ENCODE measurements at places on chromosomes 13 and 19. TPM values are rescaled to one million over a fixed set of nuclear protein-coding genes. Genes with fewer than 3 reads are reported as not detected.

The CNMD gene
- total RNA-seq: 0.98 TPM

The DENND1C gene
- not detected for total RNA-seq

The KCNK6 gene
- 2.7 TPM for total RNA-seq

The COLGALT1 gene
- total RNA-seq: 74.5 TPM

The PSG1 gene
- not detected for total RNA-seq

The GSX1 gene
- not detected for total RNA-seq

The PTGER1 gene
- total RNA-seq: 2.0 TPM

The LHFPL6 gene
- 1.7 TPM for total RNA-seq

The DUS3L gene
- total RNA-seq: 22.4 TPM

The UQCRFS1 gene
- 34.9 TPM for total RNA-seq

DNA sequence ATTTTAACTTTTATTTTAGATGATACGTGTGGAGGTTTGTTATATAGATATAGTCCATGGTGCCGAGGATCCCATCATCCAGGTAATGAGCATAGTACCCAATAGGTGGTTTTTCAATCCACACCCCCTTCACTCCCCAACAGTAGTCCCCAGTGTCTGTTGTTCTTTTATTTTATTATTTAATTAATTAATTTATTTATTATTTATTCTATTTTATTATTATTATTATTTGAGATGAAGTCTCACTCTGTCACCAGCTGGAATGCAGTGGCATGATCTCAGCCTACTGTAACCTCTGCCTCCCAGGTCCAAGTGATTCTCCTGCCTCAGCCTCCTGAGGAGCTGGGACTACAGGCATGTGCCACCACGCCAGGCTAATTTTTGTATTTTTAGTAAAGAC, 2086.2 kb downstream of the PCDH9 start:
- H3K27me3 ChIP-seq: no peaks in the 10 kb centered on the region
- no peaks in the 10 kb centered on the region for H3K36me3 ChIP-seq
- no peak overlapping the region for H3K4me3 ChIP-seq
- H3K4me1 ChIP-seq: no peaks in the 10 kb centered on the region
- no peak overlapping the region for H3K27ac ChIP-seq

DNA sequence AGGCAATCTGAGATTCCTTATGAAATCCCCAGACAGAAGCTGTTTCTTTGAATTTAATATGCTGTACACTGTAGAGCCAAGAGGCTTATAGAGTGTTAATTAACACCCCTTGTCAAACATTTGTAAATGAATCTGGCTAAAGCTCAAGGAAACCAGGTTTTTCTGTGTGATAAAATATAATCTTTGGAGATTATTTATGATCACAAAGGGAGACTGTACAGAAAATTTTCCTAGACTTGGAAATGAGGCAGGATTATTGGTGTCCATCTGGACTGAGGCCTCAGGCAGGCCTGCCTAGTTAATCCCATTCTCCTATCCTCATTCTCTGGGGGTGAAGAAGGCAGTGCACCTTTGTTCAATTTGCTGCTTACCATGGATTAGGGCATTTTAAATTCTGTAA, 17.8 kb downstream of the KL start:
- no peaks in the 10 kb centered on the region for H3K27me3 ChIP-seq
- no peaks in the 10 kb centered on the region for H3K4me1 ChIP-seq
- DNase-seq: no peak
- H3K36me3 ChIP-seq: no peaks in the 10 kb centered on the region
- no peak overlapping the region for H3K27ac ChIP-seq

DNA sequence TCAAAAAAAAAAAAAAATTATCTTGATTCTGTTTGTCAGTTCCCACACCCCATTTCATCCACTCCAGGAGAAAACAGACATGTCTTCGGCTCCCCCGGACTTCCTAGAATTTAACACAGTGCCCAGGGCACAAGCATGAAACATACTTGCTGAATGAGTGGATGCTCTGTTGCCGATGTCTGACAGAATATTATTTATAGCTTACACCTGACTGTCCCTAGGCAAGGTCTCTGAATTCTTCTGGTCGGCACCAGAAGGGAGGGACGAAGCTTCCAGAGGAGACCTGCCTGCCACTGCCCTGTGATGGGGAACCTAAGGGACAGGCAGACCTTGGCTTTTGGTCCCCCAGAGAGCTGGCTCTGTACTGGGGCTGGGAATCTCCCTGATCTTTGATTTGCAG, 43.9 kb upstream of the PEG3 start:
- H3K36me3 ChIP-seq: peaks cover 7% of the 10 kb centered on the region
- no peaks in the 10 kb centered on the region for H3K4me1 ChIP-seq
- no peak for DNase-seq
- H3K27ac ChIP-seq: no peak overlapping the region

GRCh38 chr19:39935364-39935661, 879 bp upstream of the FCGBP start:
- no peaks in the 10 kb centered on the region for H3K27me3 ChIP-seq
- no peak for DNase-seq
- no peak overlapping the region for H3K4me3 ChIP-seq
- peaks cover 3% of the 10 kb centered on the region for H3K36me3 ChIP-seq

- H3K36me3 ChIP-seq: no peaks in the 10 kb centered on the region
- peaks cover 28% of the 10 kb centered on the region for H3K4me1 ChIP-seq
- H3K27me3 ChIP-seq: peaks cover 4% of the 10 kb centered on the region
Observed at GRCh38 chr19:1882786-1883692, 2.3 kb downstream of the ABHD17A start.

DNA sequence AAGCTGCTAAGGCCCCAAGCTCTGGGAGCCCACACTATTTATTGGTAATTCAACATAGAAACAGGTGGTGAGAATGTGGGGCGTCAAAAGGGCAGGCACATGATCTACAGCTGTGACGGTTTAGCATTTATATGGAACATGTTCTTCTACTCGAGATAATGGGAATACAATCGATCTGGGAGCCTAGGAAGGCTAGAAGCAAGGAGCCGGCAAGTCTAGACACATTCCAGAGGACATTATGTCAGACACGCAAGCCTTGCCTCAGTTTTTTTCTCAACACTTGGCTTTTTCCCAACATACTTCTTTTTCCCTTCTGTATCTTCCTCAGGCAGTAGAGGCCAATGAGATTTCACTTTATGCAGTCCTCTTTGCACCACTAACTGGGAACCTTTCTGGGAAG, 315.7 kb upstream of the SLITRK5 start:
- no peaks in the 10 kb centered on the region for H3K4me1 ChIP-seq
- no peak overlapping the region for H3K27ac ChIP-seq
- H3K27me3 ChIP-seq: no peaks in the 10 kb centered on the region
- H3K36me3 ChIP-seq: no peaks in the 10 kb centered on the region
- no peak overlapping the region for H3K4me3 ChIP-seq
- DNase-seq: no peak

DNA sequence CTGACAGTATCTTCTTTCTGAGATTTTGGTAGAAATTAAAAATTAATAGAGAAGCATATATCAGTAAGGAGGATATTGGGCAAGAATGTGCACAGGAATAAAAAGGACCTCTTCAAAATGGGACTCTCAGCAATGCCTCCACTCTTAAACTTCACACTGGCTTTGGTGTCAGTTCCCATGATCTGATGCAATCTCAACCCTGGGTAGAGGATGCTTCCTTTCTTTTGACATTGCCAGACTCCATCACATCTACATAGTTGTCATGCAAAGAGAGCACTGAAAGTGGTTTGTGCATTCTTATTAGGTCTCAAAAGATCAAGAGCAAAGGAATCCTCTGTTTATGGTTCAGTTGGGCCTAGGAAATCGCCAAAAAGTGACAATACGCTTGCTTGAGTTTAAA, 26.3 kb downstream of the STARD13 start:
- no peak overlapping the region for H3K27ac ChIP-seq
- DNase-seq: no peak
- no peak overlapping the region for H3K4me3 ChIP-seq
- peaks cover 2% of the 10 kb centered on the region for H3K27me3 ChIP-seq

DNA sequence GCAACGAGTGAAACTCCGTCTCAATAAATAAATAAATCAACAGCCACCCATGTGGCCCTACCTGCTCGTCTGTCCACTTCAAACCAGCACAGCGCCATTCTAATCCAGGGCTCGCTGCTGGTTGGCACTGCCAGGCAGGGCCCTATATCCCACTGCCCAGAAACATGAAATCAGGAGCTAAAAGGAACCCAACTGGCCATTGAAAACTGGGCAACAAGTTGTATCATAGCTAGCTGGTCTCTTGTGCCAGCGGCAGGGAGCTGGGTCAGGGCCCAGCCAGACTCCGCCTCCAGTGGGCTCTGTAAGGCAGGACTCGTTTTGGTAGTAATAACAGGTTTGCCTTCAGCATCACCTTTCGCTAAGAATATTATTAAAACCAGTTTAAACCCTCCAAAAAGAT, 39.3 kb downstream of the GGACT start:
- H3K4me1 ChIP-seq: peaks cover 35% of the 10 kb centered on the region
- H3K4me3 ChIP-seq: no peak overlapping the region
- no peak for DNase-seq
- H3K27me3 ChIP-seq: no peaks in the 10 kb centered on the region

- no peak overlapping the region for H3K4me3 ChIP-seq
- H3K27me3 ChIP-seq: peaks cover 3% of the 10 kb centered on the region
- H3K4me1 ChIP-seq: peaks cover 35% of the 10 kb centered on the region
- no peak overlapping the region for H3K27ac ChIP-seq
- H3K36me3 ChIP-seq: no peaks in the 10 kb centered on the region
Observed at GRCh38 chr19:47663435-47663910, 49.7 kb upstream of the EHD2 start.

- no peaks in the 10 kb centered on the region for H3K4me1 ChIP-seq
- H3K27ac ChIP-seq: no peak overlapping the region
- no peak for DNase-seq
- H3K27me3 ChIP-seq: peaks cover 4% of the 10 kb centered on the region
- peaks cover 12% of the 10 kb centered on the region for H3K36me3 ChIP-seq
Observed at GRCh38 chr13:98741741-98742435, 10.6 kb downstream of the SLC15A1 start.

DNA sequence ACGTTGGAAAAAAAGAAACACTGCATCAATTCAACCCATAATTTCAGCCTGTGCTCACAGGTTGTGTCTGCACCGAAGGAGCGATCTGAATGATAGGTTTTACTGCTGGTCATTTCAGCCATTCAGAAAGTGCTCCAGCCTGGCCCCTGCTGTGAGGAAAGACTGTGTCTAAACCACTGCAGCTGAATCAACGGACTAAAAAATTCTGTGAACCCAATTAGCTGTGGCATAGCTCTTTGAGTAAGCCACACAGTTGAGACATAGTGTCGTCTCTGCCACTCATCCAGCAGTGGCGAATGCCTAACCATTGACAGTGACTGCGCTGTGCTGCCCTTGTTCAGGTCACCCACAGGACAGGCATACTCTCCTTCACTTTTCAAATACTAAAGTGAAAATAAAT, 179.8 kb downstream of the COG6 start:
- no peaks in the 10 kb centered on the region for H3K36me3 ChIP-seq
- H3K27me3 ChIP-seq: peaks cover 2% of the 10 kb centered on the region
- DNase-seq: no peak
- peaks cover 4% of the 10 kb centered on the region for H3K4me1 ChIP-seq

GRCh38 chr13:50798923-50799322, 44.6 kb downstream of the DLEU7 start:
- DNase-seq: no peak
- H3K27me3 ChIP-seq: peaks cover 1% of the 10 kb centered on the region
- no peak overlapping the region for H3K4me3 ChIP-seq
- no peak overlapping the region for H3K27ac ChIP-seq
- H3K36me3 ChIP-seq: no peaks in the 10 kb centered on the region
- peaks cover 11% of the 10 kb centered on the region for H3K4me1 ChIP-seq

DNA sequence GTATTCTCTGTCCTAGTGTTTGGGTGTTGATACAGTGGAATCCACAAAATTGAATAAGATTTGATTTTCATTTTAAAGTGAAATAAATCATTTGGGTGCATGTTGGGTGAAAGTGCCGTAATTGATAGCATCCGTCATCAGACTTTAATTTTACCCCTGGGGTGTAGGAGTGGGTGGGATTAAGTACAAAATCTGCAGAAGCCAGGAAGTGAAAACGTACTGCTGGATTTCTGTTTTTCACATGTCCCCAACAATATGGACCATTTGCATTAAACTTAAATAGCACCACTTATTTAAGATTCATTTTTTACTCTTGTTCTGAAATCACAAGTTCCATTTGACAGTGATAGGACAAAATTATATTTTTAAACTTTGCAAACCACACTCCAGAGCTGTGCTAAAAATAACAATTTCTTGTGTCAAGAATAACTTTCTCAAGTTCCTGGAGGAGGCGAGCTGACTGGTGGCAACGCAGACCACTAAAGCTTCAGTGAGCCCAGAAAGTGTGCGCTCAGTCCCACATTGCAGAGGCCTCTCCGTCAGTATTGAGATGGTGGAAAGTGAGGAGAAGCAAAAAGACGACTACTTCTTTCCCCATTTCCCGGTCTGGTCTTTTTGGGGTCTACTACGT, 71.3 kb downstream of the ARHGEF7 start:
- no peak for DNase-seq
- H3K27ac ChIP-seq: peak overlapping the region; percentile 98
- H3K4me1 ChIP-seq: peaks cover 86% of the 10 kb centered on the region

DNA sequence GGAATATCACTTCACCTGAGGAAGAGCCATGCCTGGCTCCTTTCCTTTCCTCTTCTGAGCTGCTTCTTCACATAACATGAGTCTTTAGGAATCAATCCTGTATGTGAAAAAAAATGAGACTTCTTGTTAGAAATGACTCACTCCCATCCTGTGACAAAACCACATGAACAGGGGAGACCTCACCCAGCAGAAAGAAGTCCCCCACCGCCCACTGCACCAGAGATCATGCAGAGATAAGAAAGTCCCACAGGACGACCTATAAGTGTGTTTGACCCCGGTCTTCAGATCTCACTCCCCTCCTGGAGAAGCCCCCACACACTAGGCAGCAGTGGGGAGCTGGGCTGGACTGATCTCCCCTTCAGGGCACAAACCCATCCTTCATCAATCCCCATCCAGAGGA, 7.8 kb downstream of the ZNF600 start:
- H3K36me3 ChIP-seq: peaks cover 12% of the 10 kb centered on the region
- DNase-seq: no peak
- H3K27me3 ChIP-seq: peaks cover 1% of the 10 kb centered on the region
- peaks cover 1% of the 10 kb centered on the region for H3K4me1 ChIP-seq
- H3K27ac ChIP-seq: no peak overlapping the region
- H3K4me3 ChIP-seq: no peak overlapping the region

DNA sequence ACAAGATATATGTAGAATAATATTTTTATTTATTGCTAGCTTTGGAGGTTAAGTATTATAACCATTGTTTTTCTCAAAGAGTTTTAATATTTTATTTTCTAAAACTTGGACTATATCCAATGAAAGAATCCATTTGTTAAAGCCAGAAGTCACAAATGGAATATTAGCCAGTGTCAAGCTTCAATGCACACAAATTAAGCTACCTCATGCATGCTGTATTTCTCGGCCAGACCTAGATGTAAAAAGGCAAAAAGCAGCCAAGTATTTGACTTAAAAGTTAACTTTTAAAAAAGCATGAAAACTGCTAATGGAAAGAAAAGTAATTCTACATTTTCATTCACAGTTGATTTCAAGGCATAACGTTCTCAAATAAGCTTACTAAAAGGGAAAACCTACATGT, 160.0 kb upstream of the ATXN8OS start:
- no peak overlapping the region for H3K27ac ChIP-seq
- H3K4me3 ChIP-seq: no peak overlapping the region
- no peaks in the 10 kb centered on the region for H3K36me3 ChIP-seq

Data from glutamatergic neuron (in vitro differentiated cells).